ENCODE measurements at places on chromosomes 3 and 15.

DNA sequence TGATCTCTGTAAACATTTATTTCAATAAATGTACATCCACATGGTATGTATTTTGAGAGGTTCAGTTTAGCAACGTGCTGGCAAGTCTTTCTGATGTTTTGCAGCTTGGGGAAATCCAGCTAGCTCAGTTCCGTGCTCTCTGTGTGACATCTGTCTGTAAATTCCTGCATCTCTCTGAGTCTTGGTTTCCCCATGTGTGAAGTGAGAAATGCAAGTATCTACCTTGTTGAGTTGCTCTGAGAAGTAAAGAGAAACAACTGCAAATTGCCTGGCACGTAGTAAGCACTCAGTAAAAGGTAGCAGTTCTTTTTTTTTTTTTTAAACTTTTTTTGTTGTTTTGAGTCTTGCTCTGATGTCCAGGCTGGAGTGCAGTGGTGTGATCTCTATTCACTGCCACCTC lies 30.2 kb upstream of the MORF4L1 start:
- no peak for DNase-seq

GRCh38 chr15:91224755-91225380 lies 124.8 kb downstream of the SV2B start:
- peak; percentile 18 for DNase-seq

DNA sequence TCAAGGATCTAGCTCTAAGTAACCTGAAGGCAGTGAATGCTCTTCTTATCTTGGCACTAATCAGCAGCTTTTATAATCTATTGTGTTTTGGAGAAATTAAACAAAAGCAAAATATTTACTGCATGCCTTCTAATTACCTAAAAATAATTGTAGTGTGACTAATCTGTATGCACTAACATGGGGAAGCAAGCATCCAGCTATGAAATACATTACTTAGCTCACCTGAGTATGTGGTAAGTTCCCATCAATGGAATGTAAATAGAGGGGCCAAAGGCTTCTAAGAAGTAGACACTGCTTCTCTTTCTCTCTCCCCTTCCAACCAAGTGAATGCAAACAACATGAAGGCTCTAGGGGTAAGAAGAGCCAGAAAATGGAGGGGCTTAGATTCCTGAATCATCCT lies 165.6 kb downstream of the STAG1 start:
- DNase-seq = no peak

DNA sequence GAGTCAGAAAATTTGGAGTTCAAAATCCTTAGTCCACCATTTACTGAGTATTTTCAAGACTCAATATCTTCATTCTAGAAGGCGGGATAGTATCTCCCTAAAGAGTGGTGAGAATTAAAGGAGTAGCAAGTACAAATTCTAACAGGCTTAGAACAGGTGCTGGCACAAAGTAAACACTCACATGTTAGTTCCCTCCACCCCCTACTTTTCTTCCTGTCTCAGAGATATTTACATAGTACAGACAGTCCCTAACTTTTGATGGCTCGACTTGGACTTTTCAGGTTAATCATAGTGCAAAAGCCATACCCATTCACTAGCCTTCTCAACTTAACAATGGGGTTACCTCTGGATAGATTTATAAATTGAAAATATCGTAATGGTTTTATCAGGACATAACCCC lies 476.2 kb upstream of the RASGRP1 start:
- no peak for DNase-seq

DNA sequence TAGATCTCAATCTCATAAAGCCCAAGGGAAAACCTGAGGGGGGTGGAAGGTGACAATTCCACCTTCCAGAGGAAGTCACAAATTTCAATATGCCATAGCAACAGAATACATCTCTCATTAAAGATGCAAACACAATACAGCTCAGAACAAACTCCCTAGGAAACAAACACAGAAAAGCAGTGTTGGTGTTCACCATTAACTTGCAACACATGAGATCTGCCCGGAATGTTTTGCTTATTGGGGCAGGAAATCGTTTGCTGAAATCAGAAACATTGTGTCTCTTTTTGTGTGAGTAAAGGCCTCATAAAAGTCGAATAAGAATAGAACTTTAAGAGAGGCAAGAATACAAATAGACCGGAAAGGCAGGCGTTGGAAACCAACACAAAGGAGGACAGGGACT lies 5.8 kb upstream of the RYR3 start:
- DNase-seq = no peak

DNA sequence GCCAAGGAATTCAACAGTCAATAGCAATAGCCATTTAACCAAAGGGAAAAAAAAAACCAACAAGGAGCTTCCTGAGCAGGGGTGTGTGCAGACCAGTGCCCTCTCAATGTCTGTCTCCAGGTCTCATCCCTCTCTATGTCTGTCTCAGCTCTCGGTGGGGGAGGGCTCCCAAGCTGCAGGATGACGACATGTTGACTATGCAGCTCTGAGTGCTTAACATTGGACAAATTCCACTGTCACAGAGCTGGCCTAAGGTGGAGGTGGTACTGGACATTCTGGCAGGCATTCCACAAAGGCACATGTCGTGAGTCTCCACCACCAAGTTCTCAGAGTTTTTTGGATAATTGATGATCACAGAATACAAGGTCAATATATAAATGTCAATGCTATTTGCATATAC lies 2.0 kb upstream of the CAPN7 start:
- DNase-seq = no peak

GRCh38 chr15:52256930-52257733 lies 38.5 kb downstream of the MYO5C start:
- no peak for DNase-seq

- DNase-seq = peak; percentile 9
These were observed 10.7 kb downstream of the H1-8 start for GRCh38 chr3:129553719-129554118.

DNA sequence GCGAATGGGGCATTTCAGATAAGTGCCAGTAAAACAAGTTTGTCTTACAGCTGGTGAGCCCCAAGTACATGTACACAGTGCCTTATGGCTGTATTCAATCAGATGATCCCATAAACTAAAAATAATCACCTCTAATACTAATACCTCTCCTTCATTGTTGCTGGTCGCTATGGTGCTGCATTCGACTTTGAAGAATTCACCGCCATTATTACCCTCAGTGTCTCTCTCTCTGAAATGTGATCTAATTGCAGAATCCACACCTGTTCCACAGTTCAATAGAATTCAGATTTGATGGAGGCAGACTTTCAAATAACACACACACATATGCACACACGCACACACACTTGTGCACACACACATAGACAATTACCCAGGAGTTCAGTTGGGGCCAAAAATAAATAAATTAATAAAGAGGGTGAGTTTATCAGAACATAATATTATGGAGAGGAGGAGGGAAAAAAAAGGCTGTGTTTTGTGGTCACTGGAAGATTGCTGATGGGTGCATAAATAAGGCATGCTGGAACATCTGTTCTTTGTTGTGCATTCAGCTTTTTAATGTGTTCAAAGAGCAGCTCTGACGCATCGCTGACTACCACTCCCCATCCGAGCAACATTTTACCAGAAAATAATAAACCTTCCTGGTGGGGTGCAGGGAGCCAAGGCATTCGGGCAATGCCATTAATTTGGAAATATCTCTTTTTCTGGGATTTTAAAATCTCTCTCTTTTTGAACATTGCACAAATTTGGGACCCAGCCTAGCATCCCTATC lies 235.7 kb downstream of the SATB1 start:
- DNase-seq = no peak

DNA sequence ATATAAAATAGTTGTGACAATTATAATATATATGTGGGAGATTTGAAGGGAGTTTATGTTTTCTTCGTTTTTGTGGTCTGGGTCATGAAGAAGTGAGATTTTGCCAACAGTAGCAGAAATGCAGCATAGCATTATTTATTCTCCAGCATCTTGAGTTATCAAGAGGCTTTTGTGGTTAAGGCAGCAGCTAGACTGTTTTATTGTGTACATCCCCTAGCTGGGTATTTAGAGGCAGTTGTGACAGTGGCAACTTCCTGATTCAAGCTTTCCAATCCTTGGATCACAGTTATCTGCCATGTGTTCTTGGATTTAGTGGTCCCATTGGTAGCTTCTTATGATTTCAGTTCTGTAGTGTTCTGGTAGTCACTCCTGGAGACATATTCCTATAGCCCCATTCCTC lies 29.0 kb downstream of the ARIH1 start:
- no peak for DNase-seq

- no peak for DNase-seq
These were observed 39.4 kb downstream of the CHST14 start for GRCh38 chr15:40510201-40510600.

GRCh38 chr3:12357456-12357855 lies 68.6 kb downstream of the PPARG start:
- no peak for DNase-seq

DNA sequence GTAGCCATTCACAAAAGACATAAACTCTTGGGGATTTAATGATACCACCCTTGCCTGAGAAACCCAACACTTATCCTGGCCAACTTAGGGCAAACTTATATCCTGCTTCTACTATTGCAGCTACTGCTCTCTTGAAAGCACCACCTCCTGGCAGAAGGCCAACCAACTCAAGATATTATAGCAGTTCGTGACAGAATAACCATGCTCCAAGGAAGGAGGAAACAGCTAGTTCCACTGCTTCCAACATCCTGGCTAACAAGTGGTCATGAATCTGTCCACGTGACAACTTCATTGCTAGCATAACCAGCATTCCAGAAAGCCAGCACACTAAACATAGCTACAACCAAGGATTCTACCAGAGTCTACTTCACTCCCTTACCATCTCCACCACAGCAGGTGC lies 1037.5 kb downstream of the TBL1XR1 start:
- DNase-seq = no peak

DNA sequence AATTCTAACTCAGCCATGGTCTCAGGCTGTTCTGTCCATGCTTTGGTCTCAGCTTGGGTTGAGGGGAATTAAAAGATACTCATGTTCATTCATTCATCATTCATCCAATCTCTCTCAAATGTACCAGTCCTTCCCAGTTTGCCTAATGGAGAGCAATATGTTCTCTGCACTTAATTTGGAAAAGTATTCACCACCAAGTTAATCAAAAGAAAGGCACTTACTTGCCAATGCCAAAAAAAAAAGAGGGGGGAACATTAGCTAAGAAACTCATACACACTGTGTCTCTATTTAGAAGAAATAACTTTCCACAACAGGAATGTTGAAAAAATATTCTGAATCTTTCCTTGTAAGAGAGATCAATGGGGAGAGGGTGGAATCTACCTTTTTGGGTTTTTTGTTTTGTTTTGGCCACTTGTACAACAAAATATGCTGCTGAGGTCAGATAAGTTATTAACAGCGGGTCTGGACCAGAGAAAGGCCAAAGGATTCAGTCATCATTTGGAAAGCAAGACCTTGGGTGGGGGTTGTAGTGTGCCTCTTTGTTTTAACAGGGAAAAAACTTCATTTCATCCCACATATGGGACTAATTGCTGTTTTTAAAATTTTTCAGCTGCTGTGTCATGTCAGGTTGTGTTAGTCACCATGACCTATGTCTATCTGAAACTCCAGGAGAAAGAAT lies 152.3 kb downstream of the FBN1 start:
- DNase-seq = no peak

- DNase-seq = no peak
These were observed 37.1 kb upstream of the HES1 start for GRCh38 chr3:194098843-194099183.

GRCh38 chr3:7585052-7585451 lies 724.1 kb downstream of the GRM7 start:
- DNase-seq = no peak

DNA sequence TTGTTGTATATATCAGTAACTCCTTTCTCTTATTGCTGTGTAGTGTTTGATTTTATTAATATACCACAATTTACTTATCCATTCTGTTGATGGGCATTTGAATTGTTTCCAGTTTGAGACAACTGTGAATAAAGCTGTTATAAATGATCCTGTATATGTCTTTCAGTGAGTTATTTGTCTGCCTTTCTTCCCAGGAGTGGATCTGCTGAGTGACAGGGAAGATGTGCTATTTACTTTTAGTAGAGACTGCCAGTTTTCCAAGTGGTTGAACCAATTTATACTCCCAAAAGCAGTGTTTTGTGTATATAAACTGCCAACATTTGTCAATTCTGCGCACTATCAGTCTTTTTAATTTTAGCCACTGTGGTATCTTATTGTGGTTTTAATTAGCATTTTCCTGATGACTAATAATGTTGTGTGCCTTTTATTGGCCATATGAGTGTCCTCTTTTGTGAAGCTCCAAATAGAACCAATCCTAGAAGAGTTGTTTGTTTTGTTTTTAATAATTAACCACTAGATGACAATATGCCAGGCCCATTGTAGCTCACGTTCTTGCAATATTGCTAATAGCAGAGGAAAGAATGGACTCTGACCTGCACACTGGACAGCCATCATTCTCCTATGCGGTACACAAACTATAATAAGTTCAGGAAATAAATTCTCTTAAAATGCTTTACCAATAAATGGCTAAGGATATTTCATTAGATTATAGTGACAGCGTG lies 25.3 kb downstream of the TRANK1 start:
- no peak for DNase-seq

DNA sequence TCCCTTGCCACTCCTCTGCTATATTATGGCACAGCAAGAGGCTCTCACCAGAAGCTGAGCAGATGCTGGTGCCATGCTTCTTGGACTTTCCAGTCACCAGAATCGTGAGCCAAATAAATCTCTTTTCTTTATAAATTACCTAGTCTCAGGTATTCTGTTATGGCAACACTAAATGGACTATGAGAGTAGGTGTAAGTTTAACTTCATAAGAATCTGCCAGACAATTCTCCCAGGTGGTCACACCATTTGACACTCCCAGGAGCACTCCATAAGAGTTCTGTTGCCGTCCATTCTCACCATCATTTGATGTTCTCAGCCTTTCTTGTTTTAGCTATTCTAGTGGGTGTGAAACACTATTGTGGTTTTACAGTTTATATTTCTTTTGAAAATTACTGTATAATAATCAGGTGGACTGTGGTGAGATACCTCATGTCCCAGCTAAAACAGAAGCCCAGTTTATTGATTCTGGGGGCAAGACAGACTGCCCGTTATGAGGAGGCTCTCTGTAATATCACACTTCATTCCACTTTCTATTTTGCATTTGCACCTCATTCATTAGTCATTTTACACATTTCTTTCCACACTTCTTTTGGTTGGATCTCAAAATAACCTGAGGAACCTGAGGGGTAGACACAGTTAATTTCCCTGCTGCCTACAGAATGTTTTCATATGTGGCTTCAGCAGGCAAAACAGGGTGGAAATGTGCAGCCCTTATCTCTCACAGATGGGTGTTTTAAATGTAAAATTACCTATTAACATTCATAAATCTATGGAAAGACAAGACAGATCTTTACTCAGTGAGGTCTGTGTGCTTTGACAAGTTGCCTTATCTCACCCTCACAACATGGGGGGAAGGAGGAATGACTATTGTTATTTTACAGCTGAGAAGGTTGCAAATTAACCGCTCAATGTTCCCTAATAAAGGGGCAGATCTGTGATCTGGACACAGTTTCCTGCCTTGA lies 42.1 kb downstream of the CDCP1 start:
- no peak for DNase-seq

DNA sequence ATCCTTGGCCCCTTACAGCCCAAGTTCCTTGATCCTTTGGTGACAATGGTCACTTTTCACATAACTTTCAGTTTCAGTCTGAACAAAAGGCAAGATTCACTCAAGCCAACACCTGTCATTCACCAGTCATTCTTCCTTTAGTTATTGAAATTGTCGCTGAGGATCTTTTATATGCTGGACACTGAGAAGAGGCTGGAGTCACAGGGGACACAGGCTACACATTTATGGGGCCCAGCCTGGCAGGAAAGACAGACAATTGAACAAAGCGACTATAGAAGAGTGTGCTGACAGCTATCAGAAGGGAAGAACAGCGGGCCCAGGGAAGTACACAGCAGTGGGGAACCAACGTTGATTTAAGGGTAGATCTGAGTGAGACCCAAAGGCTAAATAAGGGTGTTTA lies 69.8 kb upstream of the PROK2 start:
- no peak for DNase-seq
